Fibroblast of the aortic adventitia (primary cell): ENCODE measurements at places on chromosomes 6 and 20.

- no peak for DNase-seq
Observed at GRCh38 chr6:20605061-20605460, 70.8 kb downstream of the CDKAL1 start.

- DNase-seq: peak; percentile 45
Observed at GRCh38 chr6:126812651-126813050, 305.8 kb upstream of the RSPO3 start.

- DNase-seq: peak; percentile 15
Observed at GRCh38 chr20:21360705-21361104, 36.6 kb downstream of the NKX2-4 start.

DNA sequence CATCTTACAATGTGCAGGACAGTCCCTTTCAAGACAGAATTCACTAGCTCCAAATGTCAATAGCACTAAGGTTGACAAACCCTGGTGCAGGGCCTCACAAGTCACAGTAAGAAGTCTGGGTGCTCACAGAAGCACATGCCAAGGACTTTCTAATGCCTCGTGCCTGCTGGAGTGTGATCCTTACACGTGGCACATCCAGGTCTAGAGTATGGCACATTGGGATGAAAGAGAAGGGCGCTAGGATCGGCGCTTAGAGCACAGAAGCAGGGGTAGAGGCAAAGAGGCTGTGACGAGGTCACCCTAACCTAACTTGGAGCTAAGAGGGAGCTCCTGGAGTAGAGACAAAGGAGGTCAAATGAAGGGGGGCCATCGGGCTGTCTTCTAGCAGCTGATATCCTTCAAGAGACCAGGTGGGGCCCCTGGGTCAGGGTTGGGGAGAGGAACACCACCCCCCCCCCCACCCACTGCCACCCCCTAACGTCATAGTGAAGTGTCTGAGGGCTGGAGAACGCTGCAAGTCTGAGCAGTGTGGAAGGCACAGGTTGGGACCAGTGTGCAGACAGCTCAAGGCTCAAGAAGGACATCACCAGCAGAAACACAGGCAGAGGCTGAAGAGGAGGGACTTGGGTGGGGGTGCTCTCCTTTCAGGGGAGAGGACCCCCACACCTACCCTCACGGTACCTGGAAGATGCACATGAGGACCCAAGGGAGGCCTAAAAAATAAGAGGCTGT lies 97.8 kb upstream of the MRPS10 start:
- DNase-seq: no peak

DNA sequence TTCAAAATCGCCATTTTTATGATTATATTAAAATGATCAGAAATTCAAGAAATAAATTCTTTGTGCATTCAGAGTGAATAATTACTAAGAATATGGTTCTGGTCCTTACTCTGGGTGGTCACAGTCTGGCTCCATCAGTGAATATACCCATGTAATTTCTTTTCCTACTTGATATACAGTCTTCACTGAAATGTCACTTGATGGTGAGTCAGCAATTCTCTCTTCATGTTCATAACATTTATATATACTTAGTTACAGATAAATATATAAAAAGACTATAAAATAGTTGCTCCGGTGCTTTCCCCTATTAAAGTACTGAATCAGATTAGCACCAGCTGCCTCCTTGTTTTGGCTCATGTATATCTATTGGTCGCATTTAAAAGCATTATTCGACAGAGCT lies 56.4 kb upstream of the MTRF1L start:
- no peak for DNase-seq

GRCh38 chr6:1613346-1613687 lies 3.6 kb downstream of the FOXC1 start:
- peak; percentile 64 for DNase-seq

- peak; percentile 37 for DNase-seq
Observed at GRCh38 chr6:75081921-75082320, 123.9 kb downstream of the COL12A1 start.

DNA sequence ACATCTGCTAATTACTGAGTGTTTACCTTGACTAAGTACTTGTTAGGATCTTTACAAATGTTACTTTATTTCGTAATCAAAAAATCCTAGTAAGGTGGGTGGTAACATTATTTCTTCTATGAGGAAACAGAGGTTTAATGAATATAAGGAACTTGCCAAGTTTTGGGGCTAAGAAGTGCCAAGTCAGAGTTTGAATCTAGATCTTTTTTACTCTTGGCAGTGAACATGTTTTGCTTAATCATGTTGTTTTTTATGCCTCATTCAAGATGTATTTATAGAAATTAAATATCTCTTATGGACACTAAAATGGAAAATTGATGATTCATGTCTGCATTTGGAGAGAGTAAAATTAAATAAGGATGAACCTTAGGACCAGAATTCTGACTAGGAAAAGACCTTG lies 393.7 kb downstream of the UTRN start:
- peak; percentile 90 for DNase-seq

DNA sequence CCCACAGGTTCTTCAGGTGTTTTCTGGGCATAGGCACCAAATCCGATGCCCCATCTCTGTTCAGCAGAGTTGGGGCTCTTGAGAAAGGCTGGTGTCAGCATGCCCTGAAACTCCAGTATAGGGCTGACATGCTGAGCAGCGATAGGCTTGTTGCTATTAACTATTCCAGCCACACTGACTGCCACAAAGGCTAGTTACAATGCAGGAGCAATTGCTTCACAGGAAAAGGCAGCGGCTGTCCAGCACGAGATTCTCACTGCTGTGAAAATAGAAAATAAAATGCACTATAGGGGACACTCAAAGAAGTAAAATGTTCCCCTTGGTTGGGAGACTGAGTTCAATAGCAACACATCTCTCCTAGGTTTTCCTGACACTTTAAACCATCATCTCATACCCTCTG lies 112.4 kb downstream of the BFSP1 start:
- DNase-seq: no peak

DNA sequence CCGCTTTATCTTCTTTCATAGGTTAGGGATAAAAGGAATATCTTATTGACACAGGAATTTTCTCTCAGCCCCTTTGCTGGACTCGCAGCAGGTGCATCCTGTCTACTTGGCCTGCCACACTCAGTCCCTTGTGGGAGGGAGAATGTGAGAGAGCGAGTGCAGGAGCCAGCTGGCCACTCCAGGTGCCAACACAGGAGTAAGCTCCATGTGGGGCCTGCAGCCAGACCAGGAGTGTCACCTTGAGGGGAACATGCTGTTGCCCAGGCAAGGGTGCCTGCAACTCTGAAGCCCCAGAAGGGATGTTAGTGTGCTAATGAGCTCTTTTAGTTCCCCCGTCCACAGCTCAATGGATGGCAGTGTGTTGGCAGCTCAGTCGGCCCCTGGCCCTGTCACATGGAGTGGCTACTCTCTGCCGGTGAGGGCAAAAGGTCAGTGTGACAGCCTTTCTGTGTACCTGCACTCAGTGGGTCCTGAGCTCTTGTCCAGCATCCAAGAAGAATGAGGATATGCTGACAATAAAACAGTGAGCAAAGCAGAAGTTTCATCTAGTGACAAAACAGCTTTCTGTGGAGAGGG lies 57.1 kb downstream of the CRYBG1 start:
- DNase-seq: no peak

DNA sequence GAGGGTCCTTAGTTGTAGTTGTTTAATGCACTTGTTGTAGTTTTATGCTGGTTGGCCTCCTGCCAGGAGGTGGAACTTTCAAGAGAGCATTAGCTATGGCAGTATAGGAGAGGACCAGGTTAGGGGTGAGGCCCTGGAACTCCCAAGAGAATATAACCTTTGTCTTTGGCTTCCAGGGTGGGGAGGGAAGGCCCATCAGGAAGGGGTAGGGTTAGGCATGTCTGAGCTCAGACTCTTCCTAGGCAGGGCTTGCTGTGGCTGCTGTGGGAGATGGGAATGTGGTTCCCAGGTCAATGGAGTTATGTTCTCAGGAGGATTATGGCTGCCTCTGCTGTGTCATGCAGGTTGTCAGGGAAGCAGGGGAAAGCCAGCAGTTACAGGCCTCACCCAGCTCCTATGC lies 20.0 kb upstream of the GABRR1 start:
- DNase-seq: no peak

- no peak for DNase-seq
Observed at GRCh38 chr6:111612379-111612778, 6.7 kb upstream of the TRAF3IP2 start.

DNA sequence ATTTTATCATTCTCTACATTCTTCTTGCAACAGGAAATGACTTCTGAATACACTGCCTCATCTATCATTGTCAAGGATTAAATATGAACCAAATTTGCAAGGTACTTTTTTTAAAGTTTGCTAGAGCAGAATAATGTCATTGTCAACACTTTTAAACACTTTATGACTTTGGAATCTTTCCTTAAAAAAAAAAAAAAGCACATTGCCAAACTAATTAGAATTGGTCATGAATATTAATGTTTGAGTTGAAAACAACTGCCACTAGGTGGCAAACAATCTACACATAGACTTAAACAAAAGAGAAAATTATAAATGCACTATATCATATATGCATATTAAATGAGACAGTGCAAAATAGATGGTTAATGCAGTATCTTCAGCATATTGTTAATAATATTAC lies 32.5 kb upstream of the TMEM244 start:
- DNase-seq: peak; percentile 66

DNA sequence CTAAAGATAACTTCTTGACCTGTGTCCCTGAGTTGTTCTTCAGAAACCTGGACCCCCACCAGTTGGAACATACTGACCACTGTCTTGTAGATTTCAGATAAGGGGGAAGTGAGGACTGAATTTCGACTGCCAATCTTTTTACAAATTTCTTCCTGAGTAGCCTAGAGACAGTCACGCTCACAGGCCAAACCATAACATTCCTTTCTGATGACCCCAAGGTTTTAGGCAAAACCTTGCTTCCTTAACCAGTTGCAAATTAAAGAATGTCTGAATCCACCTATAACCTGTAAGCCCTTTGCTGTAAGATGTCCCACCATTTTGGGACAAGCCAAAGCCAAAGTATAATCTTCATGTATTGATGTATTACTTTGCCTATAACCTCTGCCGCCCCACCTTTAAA lies 306.9 kb downstream of the LRFN2 start:
- no peak for DNase-seq

- DNase-seq: no peak
Observed at GRCh38 chr6:86536121-86536520, 401.2 kb upstream of the HTR1E start.

GRCh38 chr6:117142142-117142541 lies 123.2 kb upstream of the VGLL2 start:
- no peak for DNase-seq

DNA sequence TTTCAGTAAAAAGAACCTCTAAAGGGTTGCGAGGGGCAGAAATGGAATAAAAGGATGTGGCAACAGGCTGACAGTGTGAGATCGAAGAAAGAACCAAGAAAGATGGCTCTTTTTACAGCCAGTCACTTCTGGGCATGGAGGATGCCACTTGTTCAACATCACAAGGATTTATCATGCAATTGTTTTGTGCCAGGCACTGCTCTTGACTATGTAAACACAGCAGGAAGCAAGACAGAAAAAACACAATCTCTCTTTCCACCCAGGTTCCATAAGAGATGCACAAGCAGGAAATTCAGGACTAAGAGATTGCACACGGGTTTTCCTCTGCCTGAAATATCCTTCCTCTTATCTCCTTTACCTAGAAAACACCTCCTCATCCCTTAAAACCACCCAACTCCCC lies 38.0 kb downstream of the FOXA2 start:
- DNase-seq: no peak

- no peak for DNase-seq
Observed at GRCh38 chr6:32173051-32173727, 2.7 kb downstream of the AGPAT1 start.

- DNase-seq: peak; percentile 28
Observed at GRCh38 chr6:137589067-137589848, 95.1 kb upstream of the OLIG3 start.

DNA sequence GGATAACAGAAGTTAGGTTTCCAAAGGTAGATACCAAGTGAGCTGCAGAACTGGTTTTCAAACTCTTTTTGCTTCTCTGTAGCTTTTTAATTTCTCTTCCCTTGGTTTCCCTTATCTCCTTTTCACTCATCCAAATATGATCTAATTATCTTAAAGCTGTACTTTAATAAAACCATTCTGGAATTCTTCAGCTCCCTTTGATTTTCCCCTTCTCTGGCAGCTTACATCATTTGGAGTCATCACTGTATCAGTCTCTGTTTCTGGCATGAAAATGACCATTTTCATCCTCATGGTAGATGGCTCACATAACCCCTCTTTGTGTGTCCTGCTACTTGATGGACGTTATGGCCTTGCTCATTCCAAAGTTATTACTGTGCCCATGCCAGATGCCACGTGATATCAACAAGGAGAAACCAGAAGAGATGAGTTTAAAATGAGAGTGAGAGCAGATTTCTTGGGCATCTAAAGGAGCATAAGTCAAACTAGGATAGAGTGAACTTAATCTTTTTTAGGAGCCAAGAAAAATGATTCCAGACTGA lies 620.2 kb downstream of the QKI start:
- DNase-seq: no peak
